ENCODE measurements at places on chromosomes 5 and 9.
A peak's percentile ranks its signal among the peaks of the same experiment; 100 is the strongest.

- DNase-seq = no peak
These were observed 9.9 kb upstream of the RNF130 start for GRCh38 chr5:180081481-180081880.

- no peak for DNase-seq
These were observed 219.5 kb downstream of the PCSK5 start for GRCh38 chr9:76109953-76110352.

GRCh38 chr5:124206540-124206939 lies 539.9 kb downstream of the ZNF608 start:
- no peak for DNase-seq

DNA sequence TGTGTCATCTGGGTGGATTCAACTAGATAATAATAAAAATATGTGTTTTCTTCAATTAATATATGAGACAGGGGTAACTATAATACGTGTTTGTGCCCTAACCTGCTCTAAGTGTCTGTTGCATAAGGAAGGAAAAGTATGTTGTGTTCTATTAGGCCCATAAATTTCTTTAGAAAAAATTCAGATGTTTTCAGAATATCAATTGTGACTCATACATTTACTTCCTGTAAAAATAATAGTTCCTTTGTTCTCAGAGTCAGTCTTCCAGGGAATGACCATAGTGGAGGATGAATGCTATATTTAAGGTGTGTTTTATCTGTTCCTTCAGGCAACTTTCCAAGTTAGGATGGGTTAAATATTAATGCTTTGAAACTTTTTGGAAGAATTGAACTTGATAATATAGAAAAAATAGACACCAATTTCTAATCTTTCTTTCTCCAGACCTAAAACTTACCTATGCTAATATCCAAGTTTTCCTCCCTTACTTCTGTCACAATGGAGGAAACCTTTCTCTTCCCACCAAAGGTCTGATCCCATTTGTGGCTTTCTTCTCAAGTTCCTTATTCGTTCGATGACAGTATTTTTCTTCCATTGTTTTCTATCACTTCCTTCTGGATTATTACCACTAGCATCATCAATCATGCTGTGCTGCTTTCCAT lies 49.9 kb downstream of the ISL1 start:
- DNase-seq = no peak

DNA sequence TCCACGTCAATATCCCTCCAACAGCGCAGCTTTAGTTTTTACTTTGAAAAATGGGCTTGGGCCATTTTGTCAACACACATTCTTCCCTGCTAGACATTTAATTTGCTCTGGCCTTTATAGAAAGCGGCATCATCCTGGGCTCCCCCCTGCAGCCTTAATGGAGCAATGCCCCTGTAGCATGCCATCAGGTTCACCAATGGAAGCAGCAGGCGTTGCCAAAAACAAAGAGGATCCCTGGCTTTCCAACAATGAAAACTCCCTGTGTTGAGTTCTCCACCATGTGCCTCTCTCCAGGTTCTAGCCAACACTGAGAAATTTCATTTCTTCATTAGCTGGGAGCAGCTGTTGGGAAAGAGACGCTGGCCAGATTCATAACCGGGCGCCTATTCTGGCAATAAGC lies 139.5 kb downstream of the ZNF622 start:
- DNase-seq = no peak

DNA sequence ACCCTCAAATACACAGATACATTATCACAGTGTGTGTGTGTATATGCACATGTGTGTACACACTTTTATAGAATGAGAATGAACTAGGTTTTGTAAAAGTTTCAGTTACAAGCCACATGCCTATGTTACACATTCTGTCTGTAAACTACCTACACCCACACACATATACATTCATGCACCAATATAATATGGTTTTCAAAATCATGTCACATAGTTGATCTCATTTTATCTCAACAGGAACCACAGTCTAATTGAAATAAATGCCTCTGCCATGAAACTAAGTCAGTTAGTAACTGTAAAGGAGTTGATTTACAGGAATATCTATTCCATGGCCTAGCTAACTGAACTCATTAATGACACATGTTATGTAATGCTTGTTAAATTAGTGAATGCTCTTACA lies 646.6 kb downstream of the PDE4D start:
- DNase-seq = no peak

DNA sequence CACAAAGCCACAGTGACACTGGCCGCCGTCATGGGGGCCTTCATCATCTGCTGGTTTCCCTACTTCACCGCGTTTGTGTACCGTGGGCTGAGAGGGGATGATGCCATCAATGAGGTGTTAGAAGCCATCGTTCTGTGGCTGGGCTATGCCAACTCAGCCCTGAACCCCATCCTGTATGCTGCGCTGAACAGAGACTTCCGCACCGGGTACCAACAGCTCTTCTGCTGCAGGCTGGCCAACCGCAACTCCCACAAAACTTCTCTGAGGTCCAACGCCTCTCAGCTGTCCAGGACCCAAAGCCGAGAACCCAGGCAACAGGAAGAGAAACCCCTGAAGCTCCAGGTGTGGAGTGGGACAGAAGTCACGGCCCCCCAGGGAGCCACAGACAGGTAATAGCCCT lies 26.1 kb downstream of the HRH2 start:
- DNase-seq = no peak

- no peak for DNase-seq
These were observed 185.0 kb downstream of the SEMA6A start for GRCh38 chr5:116389601-116390000.

- DNase-seq = no peak
These were observed 11.8 kb downstream of the ITGA1 start for GRCh38 chr5:52799358-52799982.

DNA sequence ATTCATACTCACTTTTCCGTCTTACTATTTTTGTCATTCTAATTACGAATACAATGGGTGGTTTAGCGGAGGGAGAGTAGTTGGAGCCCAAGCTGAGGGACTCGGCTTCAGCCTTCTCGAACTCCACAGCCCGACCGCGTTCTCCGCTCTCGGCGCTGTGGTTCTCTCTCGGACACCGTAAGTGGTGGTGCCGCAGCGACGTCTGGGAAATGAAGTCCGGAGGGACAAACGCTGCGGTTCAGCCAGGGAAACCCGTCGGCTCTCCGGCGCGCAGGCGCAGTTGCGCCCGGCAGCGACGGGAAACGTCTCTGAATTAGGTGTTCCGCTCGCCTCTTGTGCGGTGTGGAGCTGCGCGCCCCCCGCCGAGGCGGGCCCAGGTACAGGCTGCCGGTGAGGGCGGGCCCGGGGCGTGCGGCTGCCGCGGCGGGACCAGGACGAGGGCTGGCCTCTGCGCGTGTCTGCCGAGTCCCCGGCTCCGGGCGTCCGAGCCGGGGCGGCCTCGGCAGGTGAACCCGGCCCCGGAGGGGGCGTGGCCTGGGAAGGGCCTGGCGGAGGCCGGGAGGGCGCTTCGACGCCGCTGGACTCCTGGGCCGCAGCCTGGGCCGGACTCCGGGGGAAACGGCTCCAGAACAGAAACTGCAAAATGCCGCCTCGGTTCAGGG lies at the start of gene ZNF879:
Gene ZNF879 (plus strand): TSS at position 277 of the 662 bp plus-strand sequence. CDS start 1,201 bp downstream, outside the sequence.
- peak; percentile 70 for DNase-seq

DNA sequence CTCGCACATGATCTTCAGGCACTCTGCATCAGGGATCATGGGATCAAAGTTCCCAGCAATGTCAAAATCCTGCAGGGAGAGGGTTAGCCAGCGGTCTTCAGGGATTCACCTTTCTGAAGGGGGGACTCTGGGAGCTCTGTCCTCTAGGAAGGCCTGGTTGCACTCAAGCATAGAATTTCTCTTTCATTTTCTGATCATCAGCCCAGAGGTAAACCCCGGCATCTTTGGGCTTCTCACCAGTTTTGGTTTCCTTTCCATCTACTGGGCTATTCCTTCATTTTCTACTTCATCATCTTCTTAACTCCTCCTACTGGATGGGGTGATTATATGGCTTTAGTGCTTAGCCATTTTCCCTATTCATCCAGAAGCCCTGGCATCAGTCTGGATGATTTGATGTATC lies 4.6 kb upstream of the DND1 start:
- no peak for DNase-seq

- no peak for DNase-seq
These were observed 32.1 kb upstream of the SH3TC2 start for GRCh38 chr5:149094996-149095395.

- DNase-seq = no peak
These were observed 229.2 kb upstream of the WWC1 start for GRCh38 chr5:168062239-168062638.

DNA sequence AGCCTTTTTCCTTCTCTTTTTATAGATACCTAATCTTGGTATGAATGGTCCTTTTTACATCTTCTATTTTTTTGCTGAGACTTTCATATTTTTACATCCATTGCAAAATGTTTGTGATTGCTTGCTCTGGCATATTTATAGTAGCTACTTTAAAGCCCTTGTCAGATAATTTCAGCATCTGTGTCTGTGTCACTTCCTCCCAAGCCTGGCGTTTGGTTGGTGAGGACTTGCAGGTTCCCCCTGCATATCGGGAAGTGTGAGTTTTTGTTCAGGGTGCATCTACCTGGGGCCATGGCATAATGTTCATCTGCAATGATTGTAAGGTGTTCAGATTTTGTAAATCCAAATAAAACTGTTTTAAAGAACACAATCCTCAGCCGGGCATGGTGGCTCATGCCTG lies 8.9 kb downstream of the FBXW5 start:
- DNase-seq = no peak

- peak; percentile 47 for DNase-seq
These were observed 1.2 kb downstream of the ARRDC3 start for GRCh38 chr5:91381774-91382359.

DNA sequence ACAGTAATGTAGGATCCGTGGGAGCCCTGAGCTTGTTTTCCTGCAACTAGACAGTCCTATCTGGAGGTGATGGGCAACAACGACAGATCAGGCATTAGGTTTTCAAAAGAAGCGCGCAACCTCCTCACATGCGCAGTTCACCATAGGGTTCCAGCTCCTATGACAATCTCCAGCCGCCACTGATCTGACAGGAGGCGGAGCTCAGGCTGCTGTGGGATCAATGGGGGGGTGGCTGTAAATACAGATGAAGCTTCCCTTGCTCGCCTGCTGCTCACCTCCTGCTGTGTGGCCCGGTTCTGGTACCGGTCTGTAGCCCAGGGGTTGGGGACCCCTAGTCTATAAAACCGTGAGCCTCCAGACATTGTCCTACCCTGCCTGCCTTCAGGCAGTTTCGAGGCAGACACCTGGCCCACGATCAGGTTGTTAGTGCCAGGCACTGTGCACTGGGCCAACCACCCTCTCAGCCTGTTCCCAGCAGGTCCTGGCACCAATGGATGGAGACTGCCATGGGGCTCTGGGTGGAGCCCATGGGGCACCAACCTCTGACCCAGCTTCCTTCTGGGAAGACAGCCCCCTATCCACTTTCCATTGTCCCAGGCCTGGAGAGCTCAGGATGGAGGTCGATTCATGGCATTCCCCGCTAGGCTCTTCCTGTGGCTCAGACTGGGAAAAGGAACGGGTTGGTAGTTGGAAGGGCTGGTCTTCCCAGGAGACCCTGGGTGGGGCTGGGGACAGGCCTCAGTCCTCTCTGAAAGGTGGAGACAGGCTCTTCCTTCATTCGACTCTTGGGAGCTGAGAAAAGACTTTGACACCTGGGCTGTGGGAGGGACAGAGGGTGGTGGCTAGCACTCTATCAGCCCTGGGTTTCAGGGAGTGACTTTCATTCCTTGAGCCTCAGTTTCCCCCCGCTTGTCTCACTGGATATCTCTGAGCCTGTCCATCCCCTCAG lies 1.7 kb downstream of the ENDOG start:
- peak; percentile 25 for DNase-seq

GRCh38 chr5:55711507-55712022 lies 559 bp downstream of the SLC38A9 start:
- no peak for DNase-seq

DNA sequence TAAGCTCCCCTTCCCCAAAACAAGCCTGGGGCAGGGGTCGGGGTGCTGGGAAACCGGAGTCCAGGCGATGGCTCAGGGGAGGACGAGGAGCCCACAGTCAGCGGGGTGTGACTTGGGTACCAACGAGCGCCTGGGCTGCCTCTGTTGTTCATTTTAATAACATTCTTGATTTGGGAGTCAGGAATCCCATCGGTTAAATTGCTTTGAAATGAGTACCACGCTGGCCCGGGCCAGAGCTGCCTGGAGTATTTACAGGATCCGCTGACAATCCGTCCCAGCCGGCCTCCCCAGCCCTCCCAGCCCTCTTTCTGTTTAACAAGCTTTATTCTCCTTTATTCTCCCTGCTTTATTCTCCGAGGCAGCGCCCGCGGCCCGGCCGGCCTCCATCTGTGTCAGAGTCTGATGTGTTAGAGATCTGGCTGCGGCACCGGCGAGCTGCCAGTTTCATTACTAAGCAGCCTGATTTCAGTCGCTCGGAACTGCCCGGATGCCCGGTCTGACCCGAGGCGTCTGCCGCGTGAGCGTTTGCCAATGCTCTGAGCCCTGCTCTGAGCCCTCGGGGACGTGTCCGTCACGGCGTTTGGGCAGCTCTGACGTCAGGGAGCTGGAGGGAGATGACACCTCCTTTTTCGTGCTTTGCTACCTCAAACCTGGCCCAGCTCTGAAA lies 16.5 kb upstream of the QRFP start:
- no peak for DNase-seq

DNA sequence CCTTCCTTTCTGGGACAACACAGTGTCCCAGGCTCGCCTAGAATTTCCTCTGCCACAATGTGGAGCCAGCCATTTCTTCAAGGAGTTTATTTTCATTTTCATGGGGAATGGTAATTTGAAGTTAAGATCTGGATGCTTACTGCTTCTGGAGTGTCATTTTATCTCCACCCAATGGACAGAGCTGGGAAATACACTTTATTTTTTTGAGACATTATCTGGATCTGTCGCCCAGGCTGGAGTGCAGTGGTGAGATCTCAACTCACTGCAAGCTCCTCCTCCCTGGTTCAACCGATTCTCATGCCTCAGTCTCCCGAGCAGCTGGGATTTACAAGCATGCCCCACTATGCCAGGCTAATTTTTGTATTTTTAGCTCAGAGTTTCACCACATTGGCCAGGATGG lies 12.7 kb upstream of the THG1L start:
- no peak for DNase-seq

DNA sequence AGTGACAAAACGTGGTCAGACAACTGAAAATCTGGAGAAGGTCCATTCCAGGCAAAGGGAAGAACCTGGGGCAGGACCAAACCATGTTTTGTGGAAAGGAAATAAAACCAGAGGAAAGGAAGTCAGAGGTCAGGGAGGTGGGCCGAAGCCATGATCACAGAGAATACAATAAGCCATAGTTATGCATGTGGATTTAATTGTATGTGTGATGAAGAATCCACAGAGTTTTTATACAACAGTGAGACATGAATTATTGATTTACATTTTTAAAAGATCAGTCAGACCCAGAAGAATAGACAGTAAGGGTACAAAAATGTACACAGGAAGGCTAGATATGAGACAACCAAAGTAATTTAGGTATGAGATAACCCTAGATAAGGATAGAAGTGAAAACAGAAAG lies 20.8 kb downstream of the TTC33 start:
- no peak for DNase-seq

DNA sequence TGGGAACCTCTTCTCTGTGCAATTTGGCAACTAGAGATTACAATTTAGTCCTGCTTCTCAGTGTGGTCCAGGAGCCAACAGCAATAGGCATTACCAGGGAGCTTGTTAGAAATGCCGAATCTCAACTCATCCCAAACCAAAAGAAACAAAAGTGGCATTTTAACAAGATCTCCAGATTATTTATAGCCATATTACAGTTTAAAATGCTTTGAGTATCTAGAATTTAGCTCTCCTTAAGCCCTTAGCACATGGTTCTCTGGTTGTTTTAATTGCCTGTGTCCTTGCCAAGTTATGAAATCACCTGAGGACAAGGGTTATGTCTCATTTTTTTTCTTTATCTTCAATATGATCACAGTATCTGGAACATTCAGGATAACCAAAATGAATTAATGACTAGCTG lies 51.6 kb upstream of the TAS2R1 start:
- no peak for DNase-seq

GRCh38 chr9:128420651-128421481 lies at the start of gene CERCAM:
Gene CERCAM, plus strand, starts transcription at chr9:128420857. Its CDS starts 21 bp downstream, at chr9:128420878.
- no peak for DNase-seq

All from 8988T (cell line).